ENCODE measurements at places on chromosomes 3 and 15. TPM values are rescaled to one million over a fixed set of nuclear protein-coding genes. Genes with fewer than 3 reads are reported as not detected.
A peak's percentile ranks its signal among the peaks of the same experiment; 100 is the strongest.

The MAP3K13 gene
- 13.8 TPM for total RNA-seq

The TTC21A gene
- total RNA-seq, result 2.9 TPM

- H3K4me3 ChIP-seq, result no peak overlapping the region
- peaks cover 25% of the 10 kb centered on the region for H3K4me1 ChIP-seq
- DNase-seq, result no peak
- H3K27ac ChIP-seq, result peak overlapping the region; percentile 55
- H3K36me3 ChIP-seq, result no peaks in the 10 kb centered on the region
Observed at GRCh38 chr15:61083081-61083787, 145.9 kb downstream of the RORA start.

DNA sequence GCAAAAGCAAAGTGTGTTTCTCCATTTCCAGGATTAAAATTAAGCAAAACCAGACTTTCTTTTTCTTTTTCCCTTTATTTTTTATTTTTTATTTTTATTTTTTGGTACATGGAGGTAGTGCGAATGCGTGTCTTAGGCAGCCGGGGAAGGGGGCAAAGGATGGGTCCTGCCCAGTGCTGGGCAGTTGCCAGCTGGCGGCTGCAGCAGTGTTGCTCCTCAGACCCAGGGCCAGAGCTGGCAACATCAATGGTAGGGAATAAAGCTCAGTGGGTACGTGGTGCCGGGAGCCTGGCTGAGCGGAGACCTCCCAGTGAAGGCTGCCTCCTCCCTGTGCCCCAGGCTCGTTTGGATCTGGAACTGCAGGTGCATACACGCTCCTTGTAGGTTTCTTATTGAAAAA is 46.3 kb downstream of the POLR2M start:
- H3K36me3 ChIP-seq, result no peaks in the 10 kb centered on the region
- H3K4me1 ChIP-seq, result no peaks in the 10 kb centered on the region
- no peak for DNase-seq
- peak overlapping the region; percentile 0 for H3K4me3 ChIP-seq

GRCh38 chr15:75451674-75452363 is at the start of gene SIN3A:
Gene SIN3A, minus strand, starts transcription at chr15:75451690. Its CDS starts 21,315 bp downstream, at chr15:75430375.
- no peaks in the 10 kb centered on the region for H3K27me3 ChIP-seq
- H3K36me3 ChIP-seq, result peaks cover 8% of the 10 kb centered on the region
- peak within 1 kb of the TSS; percentile 100 for H3K27ac ChIP-seq
- peak; percentile 100 for DNase-seq
- H3K4me1 ChIP-seq, result peaks cover 54% of the 10 kb centered on the region
